ENCODE measurements at places on chromosomes 6 and 20.

DNA sequence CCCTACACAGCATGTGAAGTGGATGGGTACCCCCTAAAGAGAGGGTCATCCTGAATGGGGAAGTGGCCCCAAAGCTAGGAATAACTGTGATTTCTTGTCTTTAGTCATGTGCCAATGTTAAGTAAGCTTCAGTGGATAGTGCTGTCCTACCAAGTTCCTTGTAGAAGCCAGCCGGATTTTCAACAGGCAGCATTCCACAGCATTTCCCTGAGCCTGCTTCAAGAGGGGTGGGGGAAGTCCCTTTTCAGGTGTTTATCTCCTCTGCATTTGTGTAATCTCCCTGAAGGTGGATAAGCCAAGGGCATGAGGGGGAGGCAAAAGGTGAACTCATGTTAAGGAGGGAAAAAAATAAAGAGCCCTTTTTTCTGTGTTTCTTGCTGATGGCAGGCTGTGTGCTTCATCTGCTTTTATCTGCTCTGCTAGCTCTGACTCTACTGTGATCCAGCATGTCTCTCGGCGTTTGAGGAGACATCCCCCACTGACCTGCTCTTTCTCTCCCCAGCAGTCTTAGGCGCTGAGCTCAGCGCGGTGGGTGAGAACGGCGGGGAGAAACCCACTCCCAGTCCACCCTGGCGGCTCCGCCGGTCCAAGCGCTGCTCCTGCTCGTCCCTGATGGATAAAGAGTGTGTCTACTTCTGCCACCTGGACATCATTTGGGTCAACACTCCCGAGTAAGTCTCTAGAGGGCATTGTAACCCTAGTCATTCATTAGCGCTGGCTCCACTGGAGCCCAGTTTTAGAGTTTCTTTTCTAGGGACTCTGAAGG lies 1.9 kb downstream of the EDN1 start:
- no peak for DNase-seq

DNA sequence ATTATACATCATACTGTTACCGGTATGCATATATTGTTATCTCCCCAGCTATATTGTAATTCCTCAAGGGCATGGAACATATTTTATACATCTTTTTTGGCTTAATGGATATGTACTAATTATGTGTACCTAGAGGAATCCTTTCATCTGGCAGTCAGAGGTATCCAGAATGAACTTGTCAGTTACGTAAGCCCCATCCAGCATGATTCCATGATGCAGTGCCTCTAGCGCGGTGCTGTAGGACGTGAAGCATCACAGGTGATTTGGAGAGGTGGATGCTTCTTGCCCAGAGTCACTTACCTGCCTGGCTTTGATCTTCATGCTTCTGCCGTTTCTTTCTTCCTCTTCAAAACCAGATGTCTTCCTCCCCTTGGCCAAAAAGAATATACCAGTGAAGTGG lies 159.1 kb downstream of the UST start:
- no peak for DNase-seq

DNA sequence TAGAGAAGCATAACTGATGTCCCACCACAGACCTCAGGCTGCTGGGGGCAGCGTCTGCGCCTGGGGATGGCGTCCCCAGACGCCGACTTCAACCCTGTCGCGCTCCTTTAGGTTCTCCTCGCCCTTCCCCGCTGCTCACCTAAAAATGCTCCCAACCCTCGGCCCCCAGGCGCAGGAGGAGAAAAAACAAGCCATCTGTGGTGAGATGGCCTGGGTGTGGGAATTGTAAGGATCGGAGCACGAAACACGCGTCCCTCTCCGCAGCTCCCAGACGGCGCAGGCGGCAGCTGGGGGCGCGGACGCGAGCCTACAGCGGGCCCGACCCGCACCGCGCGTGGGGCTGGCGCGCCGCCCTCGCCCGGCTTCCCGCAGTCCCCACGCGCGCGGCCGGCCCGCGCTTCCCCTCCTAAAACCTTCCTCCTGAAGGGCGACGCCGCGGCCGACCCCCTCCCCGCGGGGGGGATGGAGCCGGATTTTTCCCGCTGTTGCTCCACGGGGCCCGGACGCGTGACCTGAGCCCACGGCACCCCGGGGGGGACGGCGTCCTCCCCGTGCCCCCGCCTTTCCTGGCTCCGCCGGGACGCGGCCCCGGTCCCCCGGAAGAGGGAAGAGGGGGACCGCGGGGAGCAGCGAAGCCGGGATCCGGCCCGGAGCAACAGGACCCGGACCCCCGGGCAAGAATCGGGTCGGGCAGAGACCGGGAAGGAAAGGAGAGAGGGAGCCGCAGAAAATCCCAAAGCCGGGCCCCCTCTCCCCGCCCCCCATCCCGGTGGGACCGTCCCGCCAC lies 611 bp downstream of the EPB41L2 start:
- DNase-seq, result peak; percentile 45

- DNase-seq, result no peak
Measured at GRCh38 chr6:67790569-67790968, 844.5 kb upstream of the ADGRB3 start.

DNA sequence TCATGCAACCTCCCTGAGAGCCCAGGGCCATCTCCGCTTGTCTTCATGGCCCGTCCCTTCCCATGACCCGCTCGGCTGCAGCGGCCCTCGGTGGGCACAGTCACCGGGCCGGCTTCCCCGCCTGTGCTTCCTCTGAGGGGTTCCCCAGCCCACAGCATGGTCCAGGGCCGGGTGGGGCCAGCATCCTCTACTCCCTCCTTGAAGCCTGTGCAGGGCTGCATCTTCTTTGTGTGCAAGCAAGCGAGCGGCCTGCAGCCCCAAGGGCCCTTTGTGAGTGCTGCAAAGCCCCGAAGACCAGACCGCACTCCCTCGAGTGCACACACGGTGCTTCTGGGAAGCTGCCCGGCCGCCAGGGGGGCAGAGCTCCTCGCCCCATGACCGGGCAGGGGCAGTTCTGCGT lies 265.8 kb downstream of the TAF4 start:
- DNase-seq, result peak; percentile 9

- no peak for DNase-seq
Measured at GRCh38 chr6:163946437-163946836, 531.9 kb downstream of the QKI start.

- DNase-seq, result no peak
Measured at GRCh38 chr6:73710470-73710869, 14.5 kb downstream of the CD109 start.

DNA sequence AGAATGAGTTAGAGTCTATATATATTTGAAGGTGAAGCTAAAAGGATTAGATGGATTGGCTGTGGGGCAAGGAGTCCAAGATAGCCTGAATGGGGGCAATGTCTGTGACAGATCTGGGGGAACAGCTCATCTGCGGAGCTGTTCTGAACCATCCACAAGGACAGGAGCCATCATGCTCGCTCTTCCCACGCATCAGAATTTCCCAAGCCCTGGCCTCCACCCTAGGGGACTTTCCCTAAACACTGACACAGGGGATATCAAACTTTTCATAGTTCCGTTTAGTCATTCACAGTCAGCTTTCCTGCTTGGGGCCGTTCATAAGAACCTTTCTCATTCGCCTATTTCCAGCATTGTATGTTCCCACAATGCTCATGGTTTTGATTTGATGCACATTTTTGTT lies 37.6 kb upstream of the CCN6 start:
- DNase-seq, result no peak
